Right renal cortex interstitium (tissue), 3 donors: ENCODE measurements at places on chromosomes 11 and 22. TPM values are rescaled to one million over a fixed set of nuclear protein-coding genes. Genes with fewer than 3 reads are reported as not detected.

ANO3 gene
- polyA plus RNA-seq, result 4.7 TPM

TSPAN32 gene
- 2.3 TPM for polyA plus RNA-seq

TPBGL gene
- polyA plus RNA-seq, result 0.14 TPM

ARHGAP20 gene
- polyA plus RNA-seq, result 4.0 TPM

ESAM gene
- polyA plus RNA-seq, result 68.2 TPM

ANO1 gene
- polyA plus RNA-seq, result 12.7 TPM

DNA sequence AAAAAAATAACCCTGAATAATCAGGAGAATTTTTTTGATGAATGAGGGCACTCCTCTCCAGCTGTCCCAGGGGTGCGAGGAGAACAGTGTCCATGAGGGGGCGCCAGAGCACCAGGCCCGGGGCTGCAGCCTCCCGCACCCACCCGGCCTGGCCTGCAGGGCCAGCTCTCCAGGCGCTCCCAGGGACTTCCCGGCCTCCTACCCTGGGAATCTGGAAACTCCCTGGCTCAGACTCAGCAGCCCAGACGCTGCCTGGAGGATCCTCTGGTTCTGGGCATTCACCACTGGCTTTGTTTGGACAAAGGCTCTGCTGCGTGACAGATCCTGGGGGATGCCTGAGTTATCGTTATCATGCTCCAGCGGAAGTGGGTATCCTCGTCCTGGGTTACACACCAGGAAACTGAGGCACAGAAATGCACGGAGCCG, 31.0 kb downstream of the MCM5 start:
- peak; percentile 36 for DNase-seq

DNA sequence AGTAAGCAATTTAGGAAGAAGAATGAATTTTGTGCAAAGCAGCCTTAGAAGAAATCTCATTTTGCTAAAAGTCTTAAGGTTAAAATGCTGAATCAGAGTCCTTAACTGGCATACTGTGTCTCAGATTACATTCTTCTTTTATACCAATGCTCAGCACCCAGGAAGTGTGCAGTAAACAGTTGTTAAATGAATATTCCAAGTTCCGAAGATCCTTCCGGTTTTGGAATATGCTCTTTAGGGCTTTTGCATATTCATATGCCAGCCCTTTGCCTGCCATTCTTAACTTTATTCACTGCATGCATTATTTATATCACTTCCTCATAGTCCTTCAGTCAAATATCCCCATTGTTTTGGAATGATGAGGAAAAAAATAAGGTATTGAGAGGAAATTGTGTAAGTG, 242.0 kb downstream of the DDX10 start:
- no peak for DNase-seq

GRCh38 chr11:75099635-75100034, 3.0 kb upstream of the OR2AT4 start:
- no peak for DNase-seq

- DNase-seq, result no peak
These were observed 14.0 kb upstream of the LRRC32 start for GRCh38 chr11:76684516-76684915.

DNA sequence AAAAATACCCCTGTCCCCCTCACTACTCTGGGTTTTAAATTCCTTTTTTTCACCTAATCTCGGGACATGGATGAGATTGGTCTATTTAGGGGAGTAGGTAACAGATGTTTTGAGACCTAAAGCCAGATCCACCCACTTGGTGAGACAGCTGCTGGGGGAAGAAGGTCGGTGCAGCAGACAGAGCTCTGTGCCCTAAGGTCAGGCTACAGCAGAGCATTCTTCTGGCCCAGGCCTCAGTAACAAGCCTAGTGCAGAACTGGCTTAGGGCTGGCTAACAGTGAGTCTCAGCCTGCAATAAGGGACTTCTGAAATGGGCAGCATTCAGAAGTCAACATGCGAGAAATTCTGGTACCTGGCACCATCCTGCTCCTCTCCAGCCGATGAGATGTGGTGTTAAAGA, 444.9 kb upstream of the KIRREL3 start:
- no peak for DNase-seq

GRCh38 chr22:27970596-27971220, 51.7 kb upstream of the PITPNB start:
- no peak for DNase-seq

DNA sequence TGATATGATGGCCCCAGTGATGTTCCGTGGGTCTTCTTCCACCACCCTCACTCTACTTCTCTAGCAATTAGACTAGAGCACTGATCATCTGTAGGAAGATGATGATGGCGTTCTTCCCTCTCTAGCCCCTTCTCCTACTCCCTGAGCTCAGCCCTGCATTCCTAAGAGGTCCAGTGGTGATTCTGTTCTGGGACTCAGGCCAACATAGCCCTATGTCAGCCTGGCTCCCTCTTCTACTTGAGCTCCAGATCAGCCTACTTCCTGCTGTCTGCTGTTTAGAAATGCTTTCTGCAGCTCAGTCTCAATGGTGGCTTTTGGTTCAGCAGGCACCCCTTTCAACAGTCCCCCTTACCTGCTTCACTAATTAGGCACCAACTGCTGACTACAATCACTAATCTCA, 86.1 kb upstream of the ZBED5 start:
- DNase-seq, result no peak

DNA sequence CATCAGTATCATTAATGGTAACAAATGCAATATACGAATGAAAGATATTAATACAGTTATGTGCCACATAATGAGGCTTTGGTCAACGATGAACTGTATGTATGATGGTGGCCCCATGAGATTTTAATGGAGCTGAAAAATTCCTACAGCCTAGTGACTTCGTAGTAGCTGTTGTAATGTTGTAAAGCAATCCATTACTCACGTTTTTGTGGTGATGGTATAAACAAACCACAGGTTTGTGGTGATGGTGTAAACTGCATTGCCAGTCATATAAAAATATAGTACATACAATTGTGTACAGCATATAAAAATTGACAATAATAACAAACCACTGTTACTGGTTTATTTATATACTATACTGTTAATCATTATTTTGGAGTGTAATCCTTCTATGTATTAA, 27.4 kb upstream of the GRIA4 start:
- no peak for DNase-seq

DNA sequence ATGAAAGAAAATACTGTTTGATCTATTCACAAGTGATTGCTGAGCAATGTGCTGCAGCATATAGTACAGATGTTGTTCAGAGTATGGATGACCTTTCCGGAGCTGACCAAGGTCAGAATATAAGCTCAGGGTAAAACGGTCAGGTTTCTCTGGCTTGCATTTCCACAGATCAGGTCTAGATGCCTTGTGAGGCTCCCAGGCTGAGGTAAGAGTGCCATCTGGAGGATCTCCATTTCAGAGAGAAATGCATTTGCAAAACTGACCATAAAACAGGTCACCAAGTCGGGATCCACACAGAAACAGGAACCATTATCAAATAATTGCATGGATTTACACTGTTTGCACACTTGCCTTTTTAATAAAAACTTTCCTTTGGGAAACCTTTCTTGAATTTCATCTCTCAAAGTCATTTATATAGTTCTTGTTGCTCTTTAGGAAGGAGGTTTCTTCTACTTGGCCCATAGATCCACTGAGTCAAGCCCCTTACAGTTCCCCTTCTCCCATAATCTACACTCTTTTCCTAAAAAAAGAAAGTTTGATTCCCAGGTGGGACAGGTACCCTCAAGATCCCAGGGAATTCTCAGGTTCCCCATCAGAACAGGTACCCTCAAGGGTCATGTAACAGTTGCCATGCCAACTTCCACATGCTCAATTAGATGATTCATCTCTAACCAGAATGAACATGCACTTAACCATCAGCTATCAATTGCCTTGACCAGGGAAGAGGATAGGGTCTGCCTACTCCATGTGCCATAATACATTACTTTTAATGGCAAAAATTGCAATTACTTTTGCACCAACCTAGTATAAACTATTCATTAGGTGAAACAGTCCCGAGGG, 25.0 kb upstream of the TMPRSS5 start:
- no peak for DNase-seq

- no peak for DNase-seq
These were observed 3.5 kb upstream of the PIK3C2A start for GRCh38 chr11:17211286-17211685.

GRCh38 chr11:35803115-35803514, 140.5 kb downstream of the TRIM44 start:
- no peak for DNase-seq
